Stimulated activated CD8-positive, alpha-beta memory T cell treated with anti-CD3 and anti-CD28 coated beads, Interleukin-7, amount 100 ng/mL, for 1 hour (primary cell): ENCODE measurements at places on chromosomes 2 and 18.

DNA sequence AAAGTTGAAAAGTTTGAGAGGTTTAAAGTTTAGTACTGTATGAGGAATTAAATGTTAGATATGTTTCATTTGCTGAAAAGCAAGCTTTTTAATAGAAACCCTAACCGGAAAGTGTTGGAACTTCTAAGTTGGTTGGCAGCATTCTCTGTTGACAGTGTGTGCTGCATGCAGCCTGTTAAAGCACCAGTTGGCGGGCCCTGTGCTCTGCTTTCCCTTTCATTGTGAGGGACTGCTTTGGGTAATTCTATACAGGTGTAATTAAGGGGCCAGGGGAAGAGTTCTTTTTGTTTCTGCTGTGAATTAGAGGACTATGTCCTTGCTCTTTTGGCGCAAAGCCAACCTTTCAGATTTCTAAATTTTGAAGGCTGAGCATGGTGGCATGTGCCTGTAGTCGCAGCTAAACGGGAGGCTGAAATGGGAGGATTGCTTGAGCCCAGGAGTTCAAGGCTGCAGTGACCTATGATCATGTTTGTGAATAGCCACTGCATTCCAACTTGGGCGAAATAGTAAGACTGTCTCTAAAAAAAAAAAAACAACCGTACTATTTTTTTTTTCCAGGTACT lies 20.1 kb downstream of the PLEKHB2 start:
- no peak for DNase-seq

- no peak for DNase-seq
Observed at GRCh38 chr2:68564426-68564825, 79.0 kb upstream of the PROKR1 start.

DNA sequence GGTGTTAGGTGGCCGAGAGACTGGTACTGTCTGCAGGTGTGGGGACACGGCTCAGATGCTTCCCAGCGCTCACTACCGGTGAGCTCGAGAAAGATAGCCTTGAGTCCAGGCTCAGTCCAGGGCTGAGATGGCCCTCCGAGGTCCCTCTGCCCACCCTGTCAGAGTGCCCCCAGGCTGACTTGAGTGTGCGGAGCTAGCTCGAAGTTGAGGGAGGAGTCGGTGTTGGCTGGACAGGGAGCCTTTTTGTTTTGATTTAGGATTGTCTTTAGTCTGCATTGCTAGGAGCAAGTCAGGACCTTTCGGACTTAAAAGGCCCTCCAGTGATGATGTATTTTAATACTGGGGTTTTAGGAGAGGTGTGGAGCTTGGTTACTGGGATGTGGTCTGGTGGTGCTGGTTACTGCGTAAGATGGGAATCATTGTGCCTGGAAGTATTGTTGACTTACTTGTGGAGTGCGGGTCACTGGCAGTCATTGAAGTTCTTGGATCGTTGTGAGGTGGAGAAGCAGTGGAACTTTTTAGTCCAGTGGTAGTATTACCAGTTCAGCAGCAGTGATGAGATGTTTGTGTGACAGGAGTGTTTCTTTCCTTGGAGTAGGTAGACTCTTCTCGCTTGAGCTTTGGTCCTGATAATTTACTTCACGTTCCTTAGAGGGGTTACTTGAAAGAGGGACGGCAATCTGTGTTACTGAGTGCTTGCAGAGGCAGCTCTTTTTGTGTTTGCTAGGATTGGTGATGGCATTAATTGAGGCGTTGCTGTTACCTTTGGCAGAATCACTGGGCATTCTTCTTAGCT lies 633 bp downstream of the KIAA1328 start:
- DNase-seq: no peak

DNA sequence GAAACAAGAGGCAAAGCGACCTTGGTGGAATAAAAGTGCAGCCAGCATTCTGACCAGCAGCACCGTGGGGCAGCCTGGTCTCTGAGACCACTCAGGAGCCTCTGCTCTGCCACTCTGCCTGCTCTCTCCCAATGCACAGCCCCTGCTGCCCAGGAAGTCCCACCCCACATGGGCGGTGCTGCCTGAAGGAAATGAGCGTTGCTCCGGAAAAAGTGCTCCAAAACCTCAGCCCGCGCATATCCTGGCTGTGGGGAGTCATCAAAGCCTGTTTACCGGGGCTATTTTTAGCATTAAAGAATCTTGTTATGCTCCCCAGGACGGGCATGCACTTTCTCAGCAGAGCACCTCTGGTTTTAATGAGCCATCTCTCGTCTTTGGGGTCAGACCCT lies 54.5 kb downstream of the EPAS1 start:
- peak; percentile 30 for DNase-seq

- no peak for DNase-seq
Observed at GRCh38 chr18:22113144-22113844, 56.1 kb upstream of the GATA6 start.

DNA sequence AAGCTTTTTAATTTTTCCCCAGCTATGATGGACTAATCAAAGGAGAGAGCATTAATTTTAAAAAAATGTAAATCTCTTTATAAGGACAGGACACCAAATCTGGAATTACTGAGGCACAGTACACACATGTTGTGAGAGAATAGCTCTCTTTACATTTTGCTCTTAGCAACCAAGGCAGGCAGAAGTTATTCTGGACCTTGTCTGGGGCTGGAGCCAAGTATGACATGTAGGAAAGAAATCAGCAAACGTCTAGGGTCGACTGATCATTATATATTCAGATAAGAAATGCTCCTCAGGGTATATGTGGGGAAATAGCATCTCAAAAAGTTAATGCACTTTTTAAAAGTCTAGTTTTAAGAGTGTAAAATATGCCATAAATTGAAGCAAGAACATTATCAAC lies 1330.0 kb upstream of the CELF4 start:
- DNase-seq: no peak

DNA sequence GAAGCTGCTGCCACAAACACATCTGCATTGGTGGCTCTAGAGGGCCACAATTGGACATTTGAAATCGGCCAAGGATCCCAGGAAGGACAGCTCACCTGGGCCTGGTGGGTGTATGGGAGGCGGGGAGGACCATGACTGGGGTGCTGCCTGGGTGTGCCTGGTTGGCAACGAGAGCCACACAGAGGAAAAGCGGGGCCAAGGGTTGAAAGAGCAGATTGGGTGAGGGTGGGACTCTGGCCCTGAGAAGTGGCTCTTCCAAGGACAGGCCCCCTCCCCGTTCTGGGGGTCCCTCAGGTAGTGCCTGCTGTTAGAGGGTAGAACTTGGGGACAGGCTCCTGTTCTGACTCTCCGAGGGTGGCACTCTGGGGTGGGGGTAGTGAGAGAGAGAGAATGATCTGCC lies 102.9 kb downstream of the CLIP4 start:
- DNase-seq: no peak

- DNase-seq: no peak
Observed at GRCh38 chr2:176494949-176495353, 225.7 kb downstream of the MTX2 start.

- DNase-seq: no peak
Observed at GRCh38 chr2:37377187-37377532, 32.7 kb downstream of the QPCT start.

DNA sequence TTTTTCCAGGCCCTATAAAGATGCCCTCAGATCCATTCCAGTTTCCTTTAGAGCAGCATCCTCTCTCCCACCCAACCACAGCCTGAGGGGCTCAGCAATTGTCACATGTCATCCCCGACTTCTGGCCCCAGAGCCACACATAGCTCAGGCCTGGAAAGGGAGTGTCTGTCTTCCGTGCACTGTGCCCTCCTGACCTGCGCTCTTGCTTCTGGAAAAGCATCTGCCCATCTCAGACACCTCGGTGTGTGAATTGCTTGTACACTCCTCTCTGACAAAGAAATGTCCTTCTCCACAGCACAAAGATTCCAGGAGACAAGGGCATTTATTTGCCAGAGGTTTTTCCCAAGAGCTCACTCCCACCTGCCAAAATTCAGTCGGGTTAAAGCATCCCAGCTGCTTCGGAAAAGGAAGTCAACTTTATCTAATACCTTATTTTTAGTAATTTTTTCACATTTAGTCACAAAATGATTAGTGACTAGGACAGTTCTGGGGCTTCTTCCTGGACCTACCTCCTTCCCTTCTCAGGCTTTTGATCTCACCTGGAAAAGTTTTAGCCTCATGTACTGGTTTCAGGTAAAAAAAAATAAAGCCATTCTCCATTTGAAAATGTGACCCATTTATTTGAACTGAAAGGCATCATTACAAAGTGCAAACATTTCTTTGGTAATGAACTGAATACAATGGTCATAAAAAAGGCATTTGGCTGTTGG lies 112.9 kb downstream of the PXDN start:
- DNase-seq: no peak
